ENCODE measurements at places on chromosomes 11 and 22.

GRCh38 chr11:122173587-122173986, 57.6 kb upstream of the BLID start:
- no peak for DNase-seq

DNA sequence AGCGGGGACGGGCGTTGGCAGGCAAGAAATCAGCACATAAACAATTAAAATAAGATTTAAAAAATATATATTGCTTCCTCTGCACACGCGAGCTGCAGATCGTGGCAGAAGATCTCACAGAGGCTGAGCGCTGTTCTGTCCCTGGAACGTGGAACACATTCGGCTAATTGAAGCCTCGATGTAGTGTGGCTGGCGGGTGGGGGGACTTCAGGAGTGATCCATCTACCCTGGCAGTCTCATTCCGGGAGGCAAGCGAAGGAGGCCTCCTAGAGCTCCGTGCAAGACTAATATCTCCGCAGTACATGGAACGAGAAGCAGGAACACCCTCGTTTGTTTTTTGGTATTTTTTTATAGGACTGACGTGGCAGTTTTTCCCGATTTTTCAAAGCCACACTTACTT, 402.4 kb downstream of the MN1 start:
- no peak for DNase-seq

DNA sequence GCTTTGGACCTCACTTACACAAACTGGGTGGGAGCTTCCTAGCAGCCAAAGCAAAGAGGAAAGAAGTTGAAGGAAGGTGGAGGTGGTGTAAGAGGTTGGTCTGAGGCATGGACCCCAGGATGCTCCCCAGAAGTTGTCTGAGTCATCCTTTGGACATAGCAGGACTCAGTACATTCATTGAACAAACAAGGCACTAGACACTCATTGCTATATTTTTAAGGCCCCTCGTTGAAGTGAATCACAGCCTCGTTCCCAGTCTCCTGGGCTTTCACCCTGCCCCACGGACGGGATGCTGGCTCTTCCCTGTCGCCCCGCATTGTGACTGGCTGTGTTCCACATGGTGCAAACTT, 95.9 kb upstream of the FGF3 start:
- DNase-seq: no peak

- DNase-seq: no peak
Measured at GRCh38 chr11:45801723-45802315, 3.1 kb upstream of the SLC35C1 start.

GRCh38 chr22:39851606-39852315, 41.8 kb downstream of the ENTHD1 start:
- DNase-seq: no peak

DNA sequence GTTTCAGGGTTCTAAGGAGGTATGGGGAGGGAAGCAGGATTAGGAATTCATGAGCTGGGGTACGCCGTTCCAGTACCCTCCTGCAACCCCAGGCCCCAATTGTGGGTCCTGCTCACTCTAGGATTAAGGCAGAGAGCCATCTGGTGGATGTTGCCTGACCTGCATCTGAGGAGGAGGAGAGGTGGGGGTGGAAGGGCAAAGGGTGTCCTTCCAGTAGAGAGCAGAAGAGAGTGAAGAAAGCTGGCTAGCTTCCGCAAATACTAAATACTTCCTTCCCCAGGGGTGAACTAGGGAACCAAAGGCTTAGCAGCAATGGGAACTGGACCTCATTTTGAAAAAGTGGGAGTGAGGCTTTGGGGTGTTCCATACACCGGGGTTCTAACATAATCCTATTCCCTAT, 10.6 kb downstream of the LRRC51 start:
- DNase-seq: no peak

DNA sequence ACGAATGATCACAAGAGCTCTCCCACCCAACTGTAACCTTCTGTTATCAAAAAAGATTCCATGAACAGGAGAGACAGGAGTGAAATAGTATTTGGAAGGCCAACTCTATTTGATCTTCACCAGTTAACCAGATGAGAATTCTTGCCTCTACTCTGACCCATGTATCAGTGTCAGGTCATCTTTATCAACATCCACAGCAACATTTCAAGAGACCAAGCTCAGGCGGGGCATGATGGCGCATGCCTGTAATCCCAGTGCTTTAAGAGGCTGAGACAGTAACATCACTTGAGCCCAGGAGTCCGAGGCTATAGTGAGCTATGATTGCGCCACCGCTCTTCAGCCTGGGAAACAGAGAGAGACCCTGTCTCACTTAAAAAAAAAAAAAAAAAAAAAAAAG, 62.3 kb downstream of the GAB2 start:
- DNase-seq: no peak

DNA sequence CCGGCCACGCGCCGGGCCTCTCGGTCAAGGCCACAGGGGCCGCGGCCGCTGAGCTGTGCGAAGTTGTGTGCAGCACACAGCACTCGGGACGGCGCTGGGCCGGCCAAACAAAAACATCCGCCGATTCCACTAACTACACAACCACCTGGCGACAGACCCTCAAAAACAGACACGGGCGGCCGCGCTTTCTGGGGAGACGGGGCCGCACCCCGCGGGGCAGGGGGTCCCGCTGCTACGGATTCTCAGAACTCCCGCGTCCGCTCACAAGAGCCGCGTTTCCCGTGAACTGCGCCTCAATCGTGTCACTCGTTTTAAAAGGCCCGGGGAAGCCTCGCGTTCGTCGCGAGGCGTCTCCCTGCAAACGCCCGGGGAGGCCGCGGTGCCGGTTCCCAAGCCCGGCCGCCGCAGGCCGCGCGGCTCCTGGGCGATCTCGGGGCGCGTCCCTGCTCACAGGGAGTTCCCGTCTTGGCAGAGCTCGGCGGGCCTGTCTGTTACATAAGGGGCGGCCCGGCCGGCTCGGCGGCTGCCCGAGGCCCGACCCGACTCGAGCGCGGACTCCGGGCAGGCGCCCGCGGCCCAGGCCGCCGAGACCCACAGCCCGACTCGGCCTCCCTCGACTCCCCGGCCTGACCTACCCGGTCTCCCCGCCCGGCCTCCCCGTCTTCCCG, 936 bp downstream of the BRD1 start:
- no peak for DNase-seq
